ENCODE measurements at places on chromosomes 12 and 14.

DNA sequence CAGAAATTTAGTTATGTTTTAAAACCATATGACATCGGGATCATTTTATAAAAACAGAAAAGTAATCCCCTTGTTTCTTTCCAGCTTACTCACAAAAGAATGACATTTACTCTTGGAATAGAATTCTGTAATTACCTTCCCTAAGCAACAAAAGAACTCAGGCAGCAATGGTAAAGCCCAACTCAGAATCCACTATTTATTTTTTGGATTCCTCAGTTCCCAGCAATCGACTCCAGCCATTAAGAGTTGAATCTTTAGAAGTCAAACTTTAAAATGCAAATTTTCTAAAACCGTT lies 65.9 kb downstream of the FOXN3 start:
- no peak for DNase-seq

DNA sequence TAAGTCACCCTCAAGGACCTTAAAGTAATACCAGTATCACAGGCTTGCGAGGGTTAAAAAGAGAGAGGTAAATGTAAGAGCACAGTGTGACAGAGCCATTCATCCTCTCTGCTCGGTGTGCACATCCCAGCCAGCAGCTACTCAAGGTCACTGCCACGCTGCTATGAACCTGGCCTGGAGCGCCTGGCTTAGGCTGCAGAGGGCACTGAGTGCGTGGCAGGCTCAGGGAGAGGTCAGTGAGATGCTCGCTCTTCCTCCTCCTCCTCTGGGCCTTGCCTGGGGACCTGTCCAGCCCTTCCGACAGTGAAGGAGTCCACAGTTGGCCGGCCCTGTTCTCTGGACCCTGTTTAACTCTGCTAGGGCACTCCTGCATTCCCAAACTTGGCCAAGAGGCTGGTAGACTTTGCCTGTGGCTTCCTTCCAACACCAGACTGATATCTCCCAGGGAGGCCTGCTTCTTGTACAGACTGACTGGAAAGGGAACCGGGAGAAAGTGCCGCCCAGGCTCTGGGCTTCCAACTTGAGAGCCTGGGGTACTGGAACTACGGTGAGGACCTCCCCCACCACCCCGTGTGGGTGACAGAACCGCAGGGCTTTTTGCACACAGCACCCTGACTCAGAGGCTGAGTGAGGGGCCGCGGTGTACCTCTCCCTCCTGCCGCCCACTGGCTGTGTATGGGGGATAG lies 62.6 kb upstream of the CORO1C start:
- DNase-seq = no peak

DNA sequence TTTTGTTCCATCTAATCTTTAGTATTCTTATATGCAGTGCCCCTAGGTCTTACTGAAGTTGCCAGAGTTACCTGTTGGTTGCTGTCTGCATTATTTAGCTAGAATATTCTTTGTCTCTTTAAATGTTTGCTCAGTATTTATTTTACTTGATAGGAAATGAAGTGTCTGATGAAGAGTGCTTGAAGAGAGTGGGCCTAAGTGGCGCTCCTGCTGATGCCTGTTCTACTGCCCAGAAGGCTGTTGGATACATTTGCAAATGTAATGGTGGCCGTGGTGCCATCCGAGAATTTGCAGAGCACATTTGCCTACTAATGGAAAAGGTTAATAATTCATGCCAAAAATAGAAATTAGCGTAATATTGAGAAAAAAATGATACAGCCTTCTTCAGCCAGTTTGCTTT lies 18.9 kb downstream of the CMAS start:
- DNase-seq = no peak

- DNase-seq = no peak
Measured at GRCh38 chr12:54166567-54167499, 22.0 kb downstream of the SMUG1 start.

DNA sequence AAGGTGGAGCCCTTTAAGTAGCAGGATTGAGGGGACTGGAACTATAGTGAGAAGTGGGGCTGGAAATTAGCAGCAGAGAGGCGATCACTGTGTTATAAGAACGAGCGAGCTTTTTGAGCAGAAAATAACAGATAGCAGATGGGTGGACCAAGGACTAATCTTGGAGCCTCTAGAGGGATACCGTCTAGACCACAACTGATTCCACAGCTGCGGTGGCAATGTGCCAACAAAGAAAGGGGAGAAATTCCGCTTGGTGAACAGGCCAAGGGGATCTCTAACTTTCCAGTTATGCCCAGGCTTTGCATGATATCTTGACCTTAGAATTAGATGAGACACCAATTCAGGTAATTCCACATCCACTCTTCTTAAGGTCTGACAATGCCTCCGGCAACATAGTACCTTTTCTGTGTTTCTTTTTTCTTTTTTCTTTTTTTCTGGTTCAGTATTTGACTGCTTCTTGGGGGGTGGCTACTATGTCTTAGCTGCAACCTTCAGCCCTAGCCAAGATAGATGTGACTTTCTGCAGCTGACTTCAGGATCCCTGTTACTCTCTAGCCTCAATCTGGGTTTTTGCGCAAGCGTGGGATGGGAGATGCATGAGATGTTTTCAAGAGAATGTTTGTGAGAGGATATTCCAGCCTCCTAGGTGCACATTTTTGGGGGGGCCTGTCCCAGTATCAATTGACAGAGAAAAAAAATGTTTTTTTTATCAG lies 143.4 kb upstream of the CPSF6 start:
- no peak for DNase-seq

DNA sequence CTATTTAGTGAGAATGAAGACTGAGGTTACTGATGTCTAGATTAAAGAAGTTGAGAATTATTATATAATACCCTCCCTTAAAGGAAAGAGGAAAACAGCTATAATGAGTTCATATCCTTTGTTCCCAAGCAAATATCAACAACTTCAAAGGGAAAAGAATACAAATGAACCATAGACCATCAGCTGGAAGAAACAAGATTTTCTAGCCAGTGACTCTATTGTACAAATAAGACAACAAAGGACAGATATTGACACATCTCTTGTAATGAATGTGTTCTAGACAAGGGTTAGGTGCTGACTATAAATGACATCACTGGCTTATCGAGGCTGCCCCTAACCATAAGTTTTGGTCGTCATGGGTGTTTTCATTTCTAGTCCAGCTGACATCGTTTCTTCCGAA lies 48.2 kb downstream of the SLC38A4 start:
- no peak for DNase-seq

- peak; percentile 13 for DNase-seq
Measured at GRCh38 chr14:97077253-97077653, 280.1 kb downstream of the VRK1 start.

DNA sequence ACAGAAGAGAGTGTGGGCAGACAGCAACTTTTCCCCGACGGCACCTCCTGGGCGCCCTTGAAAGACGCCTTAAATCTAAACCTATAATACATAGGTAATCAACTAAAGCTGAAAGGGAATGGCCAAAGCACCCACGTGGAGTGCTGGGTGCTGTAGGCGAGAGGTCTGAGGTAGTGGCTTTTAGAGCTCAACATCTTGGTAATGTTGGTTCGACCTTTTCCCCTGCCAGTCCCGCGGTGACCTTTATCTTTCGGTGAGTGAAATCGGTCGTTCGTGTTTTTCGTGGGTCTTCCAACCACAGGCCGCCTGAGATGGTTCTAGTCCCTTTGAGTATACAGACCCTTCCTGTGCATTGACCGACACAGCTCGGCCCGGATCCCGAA lies 9.1 kb downstream of the OR6S1 start:
- DNase-seq = no peak

DNA sequence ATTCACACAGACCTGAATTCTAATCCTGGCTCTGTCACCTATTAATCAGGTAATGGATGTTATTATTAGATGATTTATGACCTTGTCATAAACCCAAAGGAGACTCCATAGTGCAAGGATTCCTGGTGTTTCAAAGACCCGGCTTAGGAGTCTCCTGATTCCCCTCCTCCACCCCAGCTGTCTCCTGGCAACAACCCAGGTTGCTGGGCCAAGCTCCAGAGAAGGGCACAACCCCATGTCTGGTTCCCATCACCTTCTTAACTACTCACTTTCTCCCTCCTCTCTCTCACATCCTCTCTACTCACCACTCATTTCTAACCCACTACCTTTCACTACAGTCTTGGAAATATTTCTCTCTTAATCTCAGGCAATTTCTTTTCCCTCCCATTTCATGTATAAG lies 41.6 kb downstream of the RHOJ start:
- DNase-seq = no peak

DNA sequence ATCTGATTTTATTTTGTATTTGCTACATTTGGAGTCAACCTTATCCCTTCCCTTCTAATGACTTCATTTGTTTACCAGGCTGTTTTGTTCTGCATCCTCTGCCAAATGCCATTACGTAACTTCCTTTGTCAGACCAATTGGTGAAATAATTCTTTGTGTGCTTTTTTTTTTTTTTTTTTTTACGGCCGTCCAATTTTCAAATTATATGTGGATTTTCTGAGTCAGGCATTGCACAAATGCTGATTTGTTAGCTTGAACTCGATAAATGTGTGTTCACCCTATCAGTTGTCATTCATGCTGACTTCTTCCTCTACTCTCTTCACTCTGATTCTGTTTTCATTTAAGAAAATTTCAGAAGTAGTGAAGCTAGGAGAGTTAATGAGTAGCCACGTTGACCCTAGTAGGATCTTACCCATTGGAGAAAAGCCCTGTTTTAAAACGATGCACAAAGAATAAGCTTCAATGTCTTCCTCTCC lies 386.2 kb downstream of the DIO2 start:
- DNase-seq = peak; percentile 50

GRCh38 chr12:107845980-107846659 lies 71.6 kb downstream of the ASCL4 start:
- no peak for DNase-seq

- DNase-seq = no peak
Measured at GRCh38 chr12:92769124-92769901, 66.5 kb downstream of the PLEKHG7 start.

DNA sequence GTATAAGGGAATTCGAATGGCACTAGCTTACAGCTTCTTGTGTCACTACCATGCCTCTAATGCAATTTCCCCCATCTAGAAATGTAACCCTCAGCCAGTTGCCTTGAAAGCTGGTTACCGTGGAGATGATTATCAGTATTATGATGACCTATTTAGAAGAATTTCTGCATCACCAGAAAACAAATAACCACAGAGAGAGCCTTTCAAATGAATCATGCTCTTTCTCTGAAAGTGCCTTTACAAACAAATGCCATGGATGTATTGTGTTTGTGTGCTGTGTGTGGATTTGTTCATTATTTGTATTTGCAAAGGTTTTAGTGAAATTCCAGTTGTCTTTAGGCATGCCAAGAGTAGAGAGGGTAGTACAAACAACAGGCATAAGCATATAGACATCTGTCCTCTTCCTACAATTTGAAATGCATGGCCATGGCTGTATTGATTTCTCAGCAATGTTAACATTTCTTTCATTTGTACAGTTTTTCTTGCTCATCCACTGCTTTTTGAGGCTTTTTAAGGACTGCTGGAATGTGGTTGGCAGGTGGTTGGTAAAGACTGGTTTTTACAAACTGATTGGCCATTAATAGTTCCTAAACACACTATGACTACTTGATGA lies 266.5 kb downstream of the PAWR start:
- DNase-seq = no peak

GRCh38 chr14:50943943-50944646 lies at the start of gene PYGL:
PYGL (minus strand) TSS chr14:50944483; CDS start chr14:50944403, 80 bp downstream.
- DNase-seq = peak; percentile 49

- DNase-seq = peak; percentile 23
Measured at GRCh38 chr14:94373708-94374107, 14.7 kb downstream of the SERPINA1 start.

DNA sequence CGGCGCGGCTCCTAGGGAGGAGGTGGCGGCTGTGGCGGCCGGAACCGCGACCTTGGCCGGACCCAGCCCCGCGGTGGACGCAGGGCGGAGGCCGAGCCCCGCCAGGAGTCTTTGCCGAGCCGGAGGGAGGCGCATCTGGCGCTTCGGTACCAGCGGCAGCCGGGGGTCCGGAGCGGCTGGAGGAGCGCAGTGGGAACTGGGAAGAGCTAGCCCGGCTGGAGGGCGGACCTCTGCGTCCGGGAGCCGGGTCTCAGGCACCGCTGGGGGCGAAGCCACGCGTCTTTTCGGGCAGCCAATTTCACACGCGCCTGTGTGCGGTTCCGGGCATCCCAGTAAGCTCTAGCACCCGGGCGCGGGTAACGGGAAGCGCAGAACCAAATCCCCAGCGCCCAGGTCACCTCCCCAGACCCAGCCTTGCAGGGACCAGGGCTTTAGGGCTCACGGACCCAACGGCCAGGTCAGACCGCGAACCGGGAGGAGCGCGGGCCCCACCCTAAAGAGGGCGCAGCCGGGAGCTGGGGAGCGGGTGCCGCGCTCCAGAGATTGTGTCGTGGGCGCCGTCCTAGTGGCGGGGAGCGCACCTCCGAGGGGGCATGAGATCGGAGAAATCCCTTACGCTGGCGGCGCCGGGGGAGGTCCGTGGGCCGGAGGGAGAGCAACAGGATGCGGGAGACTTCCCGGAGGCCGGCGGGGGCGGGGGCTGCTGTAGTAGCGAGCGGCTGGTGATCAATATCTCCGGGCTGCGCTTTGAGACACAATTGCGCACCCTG lies 89.4 kb downstream of the GALNT8 start:
- no peak for DNase-seq

- no peak for DNase-seq
Measured at GRCh38 chr12:57299514-57300016, 48.6 kb upstream of the STAC3 start.

DNA sequence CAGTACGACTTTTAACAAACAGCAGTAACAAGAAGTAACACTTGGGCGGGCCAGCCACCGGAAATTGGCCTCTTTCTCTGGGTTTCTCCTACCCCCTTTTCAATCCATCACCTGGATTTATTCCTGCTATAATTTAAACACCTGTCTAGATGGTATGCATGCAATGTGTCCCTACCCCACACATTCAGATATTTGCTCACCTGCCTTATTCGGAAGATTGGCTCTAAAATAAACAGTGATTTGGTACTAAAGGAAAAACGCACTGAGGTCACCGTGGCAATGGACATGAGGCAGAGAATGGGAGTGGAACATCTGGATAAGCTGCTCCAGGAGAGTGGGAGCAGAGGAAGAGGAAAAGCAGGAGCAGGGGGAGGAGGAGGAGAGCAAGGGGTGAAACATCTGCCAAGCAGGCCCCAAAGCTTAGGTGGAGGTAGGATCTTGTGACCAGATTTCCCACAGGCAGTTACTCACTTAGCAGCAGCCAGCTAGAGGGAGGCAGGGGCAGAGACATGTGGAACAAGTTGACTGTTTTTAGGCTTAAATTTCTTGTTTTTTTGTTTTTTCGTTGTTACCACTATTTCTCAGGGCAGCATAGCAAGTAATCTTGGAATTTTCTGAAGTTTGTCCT lies 150.9 kb downstream of the TTLL5 start:
- no peak for DNase-seq

- no peak for DNase-seq
Measured at GRCh38 chr14:101960225-101960624, 4.1 kb upstream of the DYNC1H1 start.

GRCh38 chr14:55272387-55272786 lies 1.2 kb downstream of the FBXO34 start:
- DNase-seq = no peak

DNA sequence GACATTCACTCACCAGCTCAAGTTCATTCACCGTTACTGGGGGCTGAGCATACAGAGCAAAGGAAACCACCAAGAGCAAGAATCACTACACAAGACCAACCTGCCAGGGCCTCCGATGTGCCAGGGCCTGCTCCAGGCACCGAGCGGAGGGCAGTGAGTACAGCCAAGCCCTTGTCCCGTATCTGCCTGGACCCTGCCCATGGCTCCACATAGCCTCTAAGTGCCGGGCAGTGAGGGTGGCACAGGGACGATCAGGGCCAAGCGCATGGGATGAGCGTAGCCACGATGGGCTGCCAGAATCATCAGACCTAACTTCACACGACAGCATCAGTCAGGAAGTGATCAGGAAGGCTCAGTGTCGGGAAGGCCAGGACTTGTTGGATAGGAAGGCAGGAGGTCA lies 199.6 kb downstream of the BCL11B start:
- no peak for DNase-seq

GRCh38 chr12:104710940-104711689 lies 247.0 kb downstream of the SLC41A2 start:
- DNase-seq = peak; percentile 54

All from COLO829 (cell line).